GDM1 (cell line): ENCODE measurements at places on chromosomes 4 and X.

DNA sequence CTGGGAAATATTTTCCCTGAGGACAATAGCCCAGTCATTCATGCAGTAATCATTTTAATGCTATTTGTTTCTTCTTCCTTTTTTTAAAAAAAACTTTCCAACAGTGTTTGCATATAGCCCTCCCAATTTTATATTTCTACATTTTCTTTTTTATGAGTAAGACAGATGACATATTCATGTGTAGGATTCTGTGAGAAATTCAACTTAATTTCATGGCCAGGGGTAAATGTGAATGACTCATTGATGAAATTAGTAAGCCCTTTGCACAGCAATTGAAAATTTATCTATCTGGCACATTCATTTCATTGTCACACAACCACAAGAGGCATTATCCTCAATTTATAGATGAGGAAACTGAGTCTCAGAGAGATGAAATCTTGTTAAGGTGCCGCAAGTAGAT is 13.7 kb upstream of the SMIM20 start:
- no peak for DNase-seq

DNA sequence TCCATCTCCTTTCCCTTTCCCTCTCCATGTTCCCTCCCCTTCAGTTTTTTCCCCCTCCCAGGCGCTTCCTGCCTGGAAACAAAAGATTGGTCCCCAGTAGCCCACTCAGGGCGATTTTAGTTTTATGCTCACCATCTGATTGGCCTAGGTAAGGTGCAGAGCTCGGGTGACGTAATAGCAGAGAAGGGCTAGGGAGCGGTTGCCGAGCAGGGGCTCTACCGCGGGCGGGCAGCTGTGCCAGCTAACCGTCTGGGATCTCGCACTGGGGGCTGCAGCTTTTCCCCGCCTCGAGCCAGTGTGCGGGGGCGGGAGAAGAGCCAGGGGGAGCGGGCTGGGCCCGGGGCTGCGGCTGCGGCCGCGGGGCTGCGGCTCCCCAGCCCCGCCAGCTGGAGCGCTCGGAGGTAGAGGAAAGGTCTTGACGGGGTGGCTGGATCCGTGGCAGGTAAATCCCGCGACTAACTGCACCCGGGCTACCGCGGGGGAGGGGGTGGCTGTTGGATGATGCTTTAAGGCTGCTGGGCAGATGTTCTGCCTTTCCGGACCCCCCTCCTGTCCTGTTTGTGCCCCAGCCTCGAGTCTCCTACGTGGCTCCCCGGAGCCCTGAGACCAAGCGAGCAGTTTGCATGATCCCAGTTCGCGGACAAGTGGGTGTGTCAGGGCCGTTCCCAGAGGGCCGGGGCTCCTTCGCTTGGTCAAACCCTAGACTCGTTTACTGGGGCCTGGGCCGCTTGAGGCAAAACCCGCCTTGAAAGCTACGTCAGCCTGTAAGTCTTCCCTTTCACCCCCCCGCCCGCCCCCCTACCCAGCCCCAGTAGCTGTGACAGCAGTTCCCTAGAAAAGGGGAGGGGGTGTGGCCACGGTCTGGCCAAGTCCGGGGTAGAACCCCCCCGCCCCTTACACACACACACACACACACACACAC is at the start of gene PAK3:
Gene PAK3 (plus strand): TSS at position 218 of the 922 bp plus-strand sequence. CDS start 26,913 bp downstream, outside the sequence.
- no peak for DNase-seq

DNA sequence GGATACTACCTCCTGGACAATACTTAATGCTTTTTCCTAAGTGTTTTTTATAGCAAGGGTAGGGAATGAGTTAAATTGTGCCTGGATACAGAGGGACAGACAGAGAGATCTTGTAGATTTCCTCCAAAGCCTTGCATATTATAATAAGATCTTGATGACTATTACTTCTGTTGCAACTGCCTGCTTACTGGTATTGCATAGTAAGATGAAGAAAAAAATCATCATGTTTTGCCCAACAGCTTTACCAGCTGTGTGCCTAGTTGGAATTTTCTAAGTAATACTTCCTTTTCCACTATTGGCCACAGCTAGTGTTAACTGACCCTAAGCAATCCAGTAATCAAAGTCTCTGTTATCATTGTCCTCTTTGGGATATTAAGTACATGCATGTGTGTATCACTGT is 139.0 kb downstream of the DCK start:
- no peak for DNase-seq

DNA sequence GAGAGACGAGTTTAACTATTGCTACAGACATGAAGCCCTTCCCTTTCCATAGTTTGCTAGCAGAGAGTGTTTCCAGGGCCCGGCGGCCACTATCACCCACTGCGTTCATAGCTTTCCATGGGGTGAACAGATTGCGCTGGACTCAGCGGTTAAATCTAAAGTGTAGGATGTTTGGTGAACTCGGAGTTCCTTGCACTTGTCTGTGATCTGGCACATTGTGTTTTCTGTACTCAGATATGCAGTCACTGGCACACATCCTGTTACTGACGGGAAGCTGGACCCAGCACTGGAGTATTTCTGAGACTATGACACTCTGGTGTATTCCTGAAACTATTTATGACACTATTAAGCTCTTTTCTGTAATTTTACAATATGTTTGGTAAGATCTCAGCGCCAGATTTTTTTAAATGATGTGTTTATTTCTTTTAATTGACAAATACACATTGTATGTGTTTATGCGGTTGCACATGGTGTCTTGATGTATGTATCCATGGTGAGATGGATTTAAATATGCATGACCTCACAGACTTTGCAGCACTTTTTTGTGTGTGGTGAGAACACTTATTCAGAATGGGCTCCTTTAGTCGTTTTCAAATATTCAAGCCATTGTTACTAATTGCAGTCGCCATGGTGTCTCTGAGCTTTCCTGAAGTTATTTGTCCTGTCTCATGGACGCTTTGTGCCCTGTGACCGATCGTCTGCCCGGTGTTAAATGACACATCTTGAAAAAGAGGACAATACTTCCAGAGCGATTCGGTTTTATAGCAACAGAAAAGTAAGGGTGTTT is 14.1 kb downstream of the CD99 start:
- DNase-seq = no peak

- DNase-seq = no peak
These were observed at the start of gene EPHA5 for GRCh38 chr4:65670331-65671031. Gene EPHA5, minus strand, starts transcription at chr4:65670489. Its CDS starts 747 bp downstream, at chr4:65669742.

DNA sequence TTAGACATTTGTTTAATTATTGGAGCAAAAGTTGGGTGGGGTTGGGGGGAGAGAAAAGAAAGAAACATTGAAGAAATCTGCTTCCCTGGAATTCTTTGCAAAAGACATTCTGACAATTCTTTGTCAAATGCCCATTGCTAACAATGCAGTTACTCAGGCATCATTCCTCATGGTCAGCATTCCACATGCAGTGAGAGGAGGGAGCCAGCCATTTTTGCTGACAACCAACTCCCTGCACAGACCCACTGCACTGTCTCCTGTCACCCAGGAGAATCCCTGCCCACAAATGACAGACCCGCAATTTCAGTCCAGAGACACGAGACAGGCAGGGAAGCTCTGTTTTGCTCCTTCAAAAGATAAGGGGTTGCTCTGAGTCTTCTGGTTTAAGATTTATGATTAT is 985.1 kb upstream of the SLIT2 start:
- no peak for DNase-seq

DNA sequence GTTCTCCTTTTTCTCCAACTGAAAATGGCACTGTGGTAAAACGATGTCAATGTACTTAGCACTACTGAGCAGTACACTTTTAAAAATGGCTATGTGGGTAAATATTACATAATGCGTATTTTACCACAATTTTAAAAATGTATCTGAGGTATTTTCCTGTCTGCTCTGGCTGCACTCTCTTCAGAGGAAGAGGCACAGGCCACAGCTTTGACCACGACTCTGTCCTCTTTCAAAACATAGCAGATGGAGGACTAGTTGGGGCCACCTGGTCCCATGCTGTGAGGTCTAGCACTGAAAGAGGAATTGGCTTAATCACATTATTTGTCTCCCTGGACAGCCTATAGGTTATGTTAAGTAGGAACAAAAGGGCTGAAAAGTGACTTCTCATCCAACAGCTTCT is 5.2 kb downstream of the KCNE5 start:
- DNase-seq = peak; percentile 9

DNA sequence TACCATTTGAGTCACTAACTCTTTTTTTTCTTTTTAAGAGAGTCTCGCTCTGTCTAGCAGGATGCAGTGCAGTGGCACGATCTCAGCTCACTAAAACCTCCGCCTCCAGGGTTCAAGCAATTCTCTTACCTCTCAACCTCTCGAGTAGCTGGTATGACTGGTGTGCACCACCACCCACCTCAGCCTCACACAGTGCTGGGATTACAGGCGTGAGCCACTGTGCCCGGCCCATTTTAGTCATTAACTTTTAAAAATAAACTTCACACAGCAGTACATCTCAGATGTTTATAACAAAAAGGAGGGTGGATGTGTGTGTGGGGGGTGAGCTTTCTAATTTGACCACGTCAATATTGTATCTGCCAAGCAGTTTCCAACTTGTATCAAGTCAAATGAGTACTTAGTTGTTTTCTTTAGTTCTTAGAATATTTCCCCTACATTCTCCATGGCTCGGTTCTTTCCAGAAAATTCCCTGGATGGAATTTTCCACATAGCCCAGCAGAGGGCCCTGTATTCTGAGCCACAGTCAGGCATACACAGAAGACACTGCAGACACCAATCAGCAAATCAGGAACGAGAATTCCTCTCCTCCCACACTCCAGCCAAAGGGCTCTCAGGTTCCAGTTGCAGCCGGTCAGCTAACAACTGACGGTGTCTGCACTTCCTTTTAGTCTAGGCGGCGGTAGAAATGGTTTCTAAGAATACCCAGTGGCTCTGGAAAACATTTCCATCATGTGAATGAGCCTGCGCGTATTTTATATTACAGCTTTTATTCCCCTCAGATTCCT is 20.1 kb upstream of the ARAF start:
- peak; percentile 81 for DNase-seq

DNA sequence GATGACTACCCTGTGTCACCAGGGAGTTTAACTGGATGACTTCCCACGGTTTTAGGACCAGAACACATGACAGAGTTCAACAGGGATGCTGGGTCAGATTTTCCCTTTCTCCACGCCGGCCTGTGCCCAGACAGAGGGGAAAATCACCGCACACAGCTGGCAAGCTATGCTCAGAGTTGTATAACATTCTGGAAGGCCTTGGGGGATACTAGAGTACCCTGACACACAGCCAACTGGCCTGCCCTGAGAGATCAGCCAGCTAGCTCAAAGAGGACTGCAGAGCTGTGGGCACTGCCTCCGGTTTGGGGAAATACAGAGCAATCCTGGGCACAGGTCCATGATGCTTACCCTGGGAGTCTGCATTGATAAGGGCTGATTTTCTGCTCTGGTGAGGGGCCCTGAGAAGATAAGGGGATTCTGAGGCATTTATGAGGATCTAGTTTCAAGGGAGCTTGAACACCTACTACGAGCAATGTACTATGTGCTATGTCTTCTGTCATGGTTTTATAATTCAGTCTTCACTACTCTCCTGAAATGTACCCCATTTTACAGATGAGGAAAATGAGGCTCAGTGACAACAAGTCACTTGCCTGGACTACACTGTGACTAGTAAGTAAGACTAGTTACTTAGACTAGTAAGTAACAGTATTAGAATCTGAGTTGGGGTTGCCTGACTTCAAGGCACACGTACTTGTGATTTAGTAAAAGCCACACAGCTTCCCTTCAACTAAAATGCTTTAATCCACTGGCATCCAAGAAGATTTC is 14.7 kb downstream of the C4orf54 start:
- no peak for DNase-seq

DNA sequence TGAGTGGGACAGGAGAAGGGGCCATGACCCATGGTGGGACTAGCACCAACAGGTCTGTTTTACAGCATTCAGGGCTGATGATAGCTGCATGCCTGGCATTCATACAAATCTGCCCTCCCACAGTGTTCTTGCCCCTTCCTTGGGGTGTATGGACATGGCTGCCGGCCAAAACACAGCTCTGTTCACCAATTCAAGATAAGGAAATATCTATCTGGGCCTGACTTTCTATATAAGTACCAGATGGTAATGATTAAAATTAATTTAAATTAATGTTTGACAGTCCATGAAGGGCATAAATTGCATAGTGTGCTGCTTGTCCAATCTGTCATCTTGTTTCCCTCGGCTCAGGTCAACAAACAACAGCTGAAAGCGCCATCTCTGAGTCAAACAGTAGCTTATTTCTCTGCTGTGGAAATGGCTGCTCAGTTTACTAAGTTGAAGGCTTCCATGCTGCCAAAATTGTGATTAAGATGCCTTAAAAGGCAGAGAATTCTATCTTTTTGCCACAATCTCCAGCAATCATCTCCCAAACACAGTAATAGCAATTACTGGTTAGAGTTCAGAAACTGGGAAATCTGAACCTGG is 67.0 kb upstream of the TSPAN7 start:
- DNase-seq = no peak

- no peak for DNase-seq
These were observed 134.5 kb downstream of the ARHGAP6 start for GRCh38 chrX:11531226-11531625.

DNA sequence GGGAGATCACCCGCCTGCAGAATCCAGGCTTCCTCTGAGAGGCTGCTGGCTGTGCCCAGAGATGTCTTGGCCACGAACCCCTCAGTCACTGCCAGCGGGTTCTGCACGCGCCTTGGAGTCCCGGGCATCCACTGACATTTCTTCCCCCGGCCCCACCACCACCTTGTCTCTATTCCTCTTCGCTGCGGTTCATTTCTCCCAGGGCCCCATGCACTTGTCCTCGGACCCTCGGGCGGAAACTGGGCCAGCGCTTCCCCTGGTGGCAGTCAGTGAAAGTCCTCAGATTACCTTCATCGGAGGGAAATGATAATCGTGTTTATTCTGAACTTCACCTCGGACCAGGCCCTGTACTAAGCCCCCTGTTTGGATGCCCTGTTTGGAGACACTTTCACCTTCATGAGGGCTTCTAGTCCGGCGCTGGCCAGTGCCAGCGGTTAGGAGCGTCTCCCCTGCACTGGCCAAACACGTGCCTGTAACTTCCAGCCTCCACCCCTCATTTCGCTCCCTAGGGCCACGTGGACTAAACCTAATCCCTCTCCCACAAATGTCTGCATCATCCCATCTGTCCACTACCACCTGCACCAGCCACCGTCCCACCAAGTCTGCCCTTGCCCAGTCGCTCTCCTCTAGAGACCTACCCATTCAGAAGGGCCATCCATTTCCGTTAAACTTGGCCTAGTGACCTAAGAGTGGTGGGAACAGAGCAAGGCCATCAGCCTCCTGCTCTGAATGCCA is 82.0 kb downstream of the DCTD start:
- no peak for DNase-seq

DNA sequence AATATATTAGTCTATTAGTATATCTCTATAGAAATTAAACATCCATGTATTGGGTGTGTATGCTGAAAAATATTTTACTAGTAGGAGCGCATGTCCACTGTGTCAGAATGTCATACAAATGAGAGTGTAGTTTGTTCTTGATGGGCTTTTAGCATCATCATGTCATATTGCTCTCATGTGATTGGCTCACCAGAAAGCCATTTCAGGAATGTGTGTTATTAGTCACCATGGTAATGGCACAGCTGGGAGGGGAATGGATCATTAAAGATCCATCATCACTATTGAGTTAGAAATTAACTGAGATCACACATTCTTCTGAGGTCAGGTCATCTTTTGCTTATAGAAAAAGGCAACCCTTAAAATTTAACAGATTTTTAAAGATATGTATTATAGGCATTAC is 77.3 kb downstream of the PHEX start:
- no peak for DNase-seq
